Activated T-cell treated with anti-CD3 and anti-CD28 coated beads for 24 hours (primary cell): ENCODE measurements at places on chromosomes 4 and X.

DNA sequence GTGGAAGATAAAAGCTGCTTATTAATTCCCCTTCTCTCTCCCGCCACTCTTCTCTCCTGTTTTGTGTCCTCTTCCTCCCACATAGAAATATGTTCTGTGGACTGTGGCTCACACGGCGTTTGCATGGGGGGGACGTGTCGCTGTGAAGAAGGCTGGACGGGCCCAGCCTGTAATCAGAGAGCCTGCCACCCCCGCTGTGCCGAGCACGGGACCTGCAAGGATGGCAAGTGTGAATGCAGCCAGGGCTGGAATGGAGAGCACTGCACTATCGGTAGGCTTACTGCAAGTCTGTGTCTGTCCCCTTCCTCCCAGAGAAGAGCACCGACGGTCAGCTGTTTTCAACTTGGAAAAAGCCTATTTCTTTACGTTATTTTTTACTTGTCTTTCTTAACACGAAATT is 229.1 kb downstream of the DCTD start:
- no peak for DNase-seq

DNA sequence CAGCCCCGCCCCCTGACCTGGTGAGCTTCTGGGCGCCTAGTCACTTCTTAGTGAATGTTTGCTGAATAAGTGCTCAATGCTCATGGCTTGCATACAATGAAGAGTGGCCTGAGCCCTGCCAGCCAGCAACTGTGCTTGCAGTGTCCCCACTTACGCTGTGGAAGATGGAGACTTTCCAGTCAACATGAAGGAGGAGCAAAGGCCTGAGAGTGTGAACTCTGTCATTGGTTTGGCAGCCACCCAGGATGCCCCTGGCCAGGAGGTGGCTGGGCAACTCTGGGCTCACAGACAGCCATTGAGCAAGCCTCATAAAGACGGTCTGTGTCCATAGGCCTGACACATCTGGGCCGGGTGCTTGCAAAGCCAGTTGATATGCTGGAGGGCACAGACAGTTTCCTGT is 72.1 kb upstream of the MAMLD1 start:
- DNase-seq: no peak

DNA sequence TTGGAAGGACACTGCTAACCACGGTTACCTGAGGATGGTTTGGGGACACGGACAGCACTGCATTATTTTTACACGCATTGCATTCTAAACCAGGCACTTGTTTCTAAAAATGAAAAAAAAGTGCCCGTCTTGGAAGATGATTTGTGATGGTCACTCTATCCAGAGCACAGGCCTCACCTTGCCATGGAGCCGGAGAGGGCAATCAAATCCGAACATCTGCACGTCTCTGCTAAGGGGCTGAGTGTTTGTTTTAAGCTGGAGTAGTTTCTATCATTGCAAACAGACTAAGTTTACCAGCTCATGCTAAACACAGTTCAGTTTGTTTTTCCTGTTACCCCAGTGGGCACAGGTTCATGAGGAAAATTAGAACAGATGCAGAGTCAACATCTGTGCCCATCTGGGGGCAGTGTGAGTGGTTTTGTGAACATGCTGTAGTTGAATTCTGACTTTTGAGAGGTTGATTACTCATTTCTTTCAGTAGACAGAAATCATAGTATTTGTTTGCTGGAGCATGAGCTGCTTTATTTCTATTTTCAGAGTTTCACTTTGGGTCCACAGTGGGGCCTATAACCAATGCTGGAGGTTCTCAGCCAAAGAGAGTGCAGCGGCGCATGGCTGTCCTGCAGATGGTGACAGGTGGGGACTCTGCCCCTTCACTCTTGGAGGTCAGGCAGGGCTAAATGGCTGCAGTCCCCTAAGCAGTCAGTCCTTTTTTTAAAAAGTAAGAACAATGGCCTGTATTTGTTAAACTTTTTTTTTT is 65.4 kb upstream of the ENPP6 start:
- no peak for DNase-seq

GRCh38 chrX:106168107-106168506 is at the start of gene PWWP3B:
Gene PWWP3B (plus strand): TSS chrX:106168305. CDS start chrX:106205433, 37,128 bp downstream.
- DNase-seq: no peak

DNA sequence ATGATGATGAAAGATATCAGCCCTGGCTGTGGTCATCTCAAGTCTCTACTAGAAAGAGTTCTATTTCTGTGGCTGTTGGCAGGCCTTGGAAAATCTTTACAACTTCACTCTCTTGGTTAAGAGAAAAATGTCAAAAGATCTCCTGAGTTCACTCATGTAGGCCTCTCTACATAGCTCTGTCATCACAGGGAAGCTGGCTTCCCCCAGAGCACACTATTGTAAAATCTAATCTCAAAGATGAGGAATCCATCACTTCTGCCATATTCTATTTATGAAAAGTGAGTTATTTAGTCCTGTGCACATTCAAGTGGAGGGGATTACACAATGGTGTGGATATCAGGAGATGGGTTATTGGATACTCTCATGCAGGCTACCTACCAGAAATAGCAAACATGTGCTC is 388.4 kb upstream of the HS3ST1 start:
- DNase-seq: no peak

GRCh38 chr4:165201806-165202205 is 5.6 kb upstream of the KLHL2 start:
- no peak for DNase-seq

GRCh38 chr4:86472377-86473019 is 112.6 kb upstream of the MAPK10 start:
- DNase-seq: no peak

DNA sequence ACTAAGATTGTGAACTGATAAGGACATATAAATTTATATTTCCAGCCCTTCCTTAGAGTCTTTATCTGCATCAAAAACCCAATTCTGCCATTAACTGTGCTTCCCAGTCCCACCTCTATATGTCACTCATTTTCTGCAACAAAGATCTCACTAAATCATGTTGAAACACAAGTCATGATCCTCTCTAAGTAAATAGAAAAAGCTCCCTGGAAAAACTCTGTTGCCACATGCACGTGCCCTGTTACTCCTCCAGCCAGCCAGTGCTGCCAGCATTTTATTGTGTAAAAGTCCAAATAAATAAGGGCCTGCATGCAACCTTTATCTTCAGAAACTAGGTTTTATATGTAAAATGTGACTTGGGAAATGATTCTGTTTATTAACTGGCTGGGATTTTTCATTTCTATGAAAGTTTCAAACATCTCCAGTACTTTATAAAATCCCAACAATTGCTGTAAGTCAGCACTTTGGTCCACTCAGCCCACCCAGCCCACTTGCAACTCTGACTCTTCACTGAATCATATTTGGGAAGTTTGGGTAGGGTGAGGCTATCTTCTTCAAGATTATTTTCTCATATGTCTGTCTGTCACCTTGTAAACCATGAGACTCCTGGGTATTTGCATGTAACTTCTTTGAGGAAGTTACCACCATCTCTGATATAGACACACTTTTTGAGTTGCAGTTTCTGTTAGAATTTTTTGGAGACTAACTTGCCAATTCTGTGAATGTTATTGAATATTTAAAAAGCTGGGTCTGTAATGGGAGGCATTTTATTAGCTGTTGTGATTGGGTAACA is 40.0 kb upstream of the SMARCA5 start:
- DNase-seq: no peak

DNA sequence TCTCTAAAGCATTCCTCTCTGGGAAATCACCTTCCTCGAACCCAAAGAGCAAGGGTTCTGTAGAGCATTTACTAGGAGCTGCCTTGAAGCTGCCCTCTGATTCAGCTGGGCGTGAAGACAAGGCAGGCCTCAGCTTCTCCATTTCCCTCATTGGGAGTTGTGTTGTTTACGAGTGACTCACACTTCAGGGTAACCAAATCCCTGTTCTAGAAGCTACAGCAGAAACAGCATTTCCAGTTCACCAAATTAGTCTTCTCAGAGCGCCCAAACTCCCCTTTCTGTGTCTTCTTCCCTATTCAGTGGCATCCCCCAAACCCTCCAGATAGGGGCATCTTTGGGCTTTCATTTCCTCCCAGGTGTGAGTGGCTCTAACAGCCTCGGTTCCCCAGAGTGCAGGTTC is 863 bp upstream of the XPNPEP2 start:
- no peak for DNase-seq
